ENCODE measurements at places on chromosomes 4 and X. TPM values are rescaled to one million over a fixed set of nuclear protein-coding genes. Genes with fewer than 3 reads are reported as not detected.

DNA sequence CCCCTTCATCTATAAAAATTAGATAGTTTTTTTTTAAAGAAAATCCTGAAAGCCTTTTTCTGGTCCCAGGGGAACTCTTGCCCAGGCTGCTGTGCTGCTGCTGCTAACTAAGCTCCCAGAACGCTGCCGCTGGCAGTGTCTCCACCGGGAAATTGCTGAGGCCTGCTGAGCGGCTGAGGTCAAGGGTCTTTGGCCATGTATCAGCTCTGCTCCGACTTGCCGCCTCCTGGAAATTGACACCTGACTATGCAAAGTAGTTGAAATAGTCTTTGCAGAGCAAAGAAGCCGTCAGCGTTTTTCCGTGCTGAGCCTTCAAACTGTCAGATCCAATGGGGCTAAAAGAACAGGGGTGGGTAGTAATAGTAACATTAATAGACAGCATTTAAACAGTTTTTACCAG, 839 bp downstream of the QDPR start:
- DNase-seq = peak; percentile 13

Gene GAGE2A
- total RNA-seq = not detected

Gene DCAF12L1
- total RNA-seq = not detected

Gene AMER1
- 3.8 TPM for total RNA-seq

- DNase-seq = no peak
Measured at GRCh38 chrX:40834225-40834624, 98.9 kb upstream of the MED14 start.

DNA sequence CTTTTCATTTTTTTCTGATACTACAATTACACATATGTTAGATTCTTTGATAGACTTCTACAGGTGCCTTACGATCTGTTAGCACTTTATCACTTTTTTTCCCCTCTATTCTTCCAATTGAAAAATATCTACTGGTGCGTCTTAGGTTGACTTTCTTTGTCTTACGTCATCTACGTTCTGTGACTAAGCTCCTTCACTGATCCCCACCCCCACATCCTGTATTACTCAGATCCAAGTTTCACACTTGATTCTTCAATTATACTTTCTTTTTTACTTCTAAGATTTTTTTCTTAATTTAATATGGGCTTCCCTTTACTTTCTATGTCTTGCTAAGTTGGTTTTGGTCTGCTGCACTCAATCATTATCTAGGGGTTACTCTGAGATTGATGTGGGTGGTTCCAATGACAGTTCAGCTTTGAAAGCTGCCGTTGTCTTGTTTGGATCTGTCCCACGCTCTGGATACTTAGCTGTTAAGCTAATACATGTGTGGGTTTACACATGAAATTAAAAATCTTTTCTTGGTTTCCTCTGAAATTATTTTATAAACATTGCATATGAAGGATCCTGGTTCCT, 1321.1 kb downstream of the RAPGEF2 start:
- DNase-seq = no peak

Gene ADGRL3
- total RNA-seq = 8.0 TPM

Gene DTHD1
- 5.8 TPM for total RNA-seq

GRCh38 chr4:612052-612748, 13.2 kb upstream of the PDE6B start:
- no peak for DNase-seq

DNA sequence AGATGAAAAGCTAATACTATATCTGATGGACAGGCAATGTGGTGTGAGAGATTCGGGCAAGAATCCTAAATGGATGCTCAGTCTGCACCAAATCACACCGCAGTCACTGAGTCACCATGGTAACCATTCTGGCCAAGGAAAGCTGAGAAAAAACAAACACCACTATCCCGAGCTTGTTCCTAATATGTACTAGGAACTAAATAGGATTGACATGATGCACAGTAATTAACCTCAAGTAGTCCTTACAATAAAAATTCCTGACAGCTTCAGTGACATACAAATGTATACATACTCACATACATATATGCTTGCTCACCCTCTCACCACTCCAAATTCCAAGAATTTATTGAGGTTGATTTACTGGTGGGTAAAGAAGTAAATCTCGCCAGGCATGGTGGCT, 1.1 kb upstream of the RAB40A start:
- DNase-seq = peak; percentile 11

- DNase-seq = peak; percentile 2
Measured at GRCh38 chr4:128983771-128984485, 109.4 kb downstream of the SCLT1 start.

Gene PFKFB1
- total RNA-seq = not detected

- no peak for DNase-seq
Measured at GRCh38 chr4:77613267-77613666, 7.6 kb downstream of the CXCL13 start.

- DNase-seq = peak; percentile 31
Measured at GRCh38 chrX:148609515-148610327, 109.3 kb downstream of the AFF2 start.

DNA sequence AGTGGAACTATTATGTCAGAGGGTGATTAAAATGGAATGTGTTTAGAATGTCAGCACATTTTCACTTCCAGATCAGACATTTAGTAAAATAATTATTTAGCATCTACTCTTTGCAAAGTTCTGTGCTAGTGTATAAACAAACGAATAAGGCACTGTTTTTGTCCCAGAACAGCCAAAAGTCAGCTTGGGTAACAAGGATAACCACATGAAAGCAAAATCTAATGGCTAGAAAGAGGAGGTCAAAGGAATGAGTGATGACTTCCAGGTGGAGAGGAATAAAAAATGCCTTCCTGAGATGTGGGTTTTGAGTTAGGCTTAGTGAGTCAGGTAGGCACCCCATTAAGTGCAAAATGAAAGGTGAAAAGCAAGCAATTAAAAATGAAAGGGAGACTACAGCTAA, 112.6 kb downstream of the ATP10D start:
- DNase-seq = no peak

Gene FGB
- 0.26 TPM for total RNA-seq

Gene MMRN1
- 62.1 TPM for total RNA-seq

DNA sequence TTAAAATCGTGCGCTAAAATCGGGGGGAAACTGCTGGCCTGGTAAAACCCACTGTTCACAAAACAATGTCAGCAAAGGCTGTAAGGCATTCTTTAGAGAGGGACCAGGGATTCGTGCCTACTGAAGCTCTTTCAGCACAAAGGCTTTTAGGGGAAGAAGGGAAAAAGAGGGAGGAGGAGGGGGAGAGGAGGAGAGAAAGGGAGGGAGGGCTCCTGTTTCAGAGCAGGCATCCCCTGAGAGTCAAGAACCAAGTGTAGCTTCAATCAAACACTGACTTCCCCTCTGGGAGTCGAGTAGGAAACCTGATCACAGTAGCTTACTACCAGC, 9.5 kb downstream of the BCOR start:
- no peak for DNase-seq

DNA sequence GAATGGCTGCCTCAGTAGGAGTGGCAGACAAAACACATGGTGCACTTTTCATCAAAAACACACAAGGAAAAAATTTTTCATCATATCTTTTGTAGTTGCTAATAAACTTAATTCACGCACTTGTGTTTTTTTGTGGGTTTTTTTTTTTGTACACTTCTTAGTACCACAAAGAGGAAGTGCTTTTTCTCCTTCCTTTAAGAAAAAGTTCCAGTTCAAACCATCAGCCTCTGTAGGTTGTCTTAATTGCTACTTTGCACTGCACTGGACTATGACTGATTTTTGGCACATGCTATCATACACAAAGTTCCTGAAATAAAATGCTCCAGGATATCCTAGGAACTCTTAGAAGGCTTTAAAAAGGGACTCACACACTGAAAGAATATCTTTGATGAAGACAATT, at the start of gene PHEX:
Gene PHEX, plus strand, starts transcription at position 242 of the 400 bp plus-strand sequence. CDS start 681 bp downstream, outside the sequence.
- DNase-seq = no peak

Gene GPRASP2
- total RNA-seq = 5.0 TPM

Gene FBXL5
- total RNA-seq = 95.3 TPM

DNA sequence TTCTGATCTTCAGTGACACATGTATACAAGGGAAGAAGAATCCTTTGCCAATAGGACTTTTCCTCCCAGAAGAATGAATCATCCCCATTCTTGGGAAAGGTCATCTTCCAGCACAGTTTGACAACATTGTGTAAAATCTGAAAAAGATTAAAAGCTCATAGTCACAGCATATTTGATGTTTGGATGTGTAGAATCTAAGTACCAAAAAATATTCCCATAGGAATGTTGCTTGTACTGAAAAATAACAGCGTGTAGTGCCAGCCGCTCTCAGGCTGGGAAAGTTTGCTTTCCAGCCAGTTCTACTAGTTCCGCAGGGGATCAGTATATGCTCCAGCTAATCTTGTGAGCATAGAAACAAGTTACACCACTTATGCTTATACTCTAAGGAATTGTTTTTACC, 74.7 kb upstream of the IL13RA1 start:
- peak; percentile 33 for DNase-seq

DNA sequence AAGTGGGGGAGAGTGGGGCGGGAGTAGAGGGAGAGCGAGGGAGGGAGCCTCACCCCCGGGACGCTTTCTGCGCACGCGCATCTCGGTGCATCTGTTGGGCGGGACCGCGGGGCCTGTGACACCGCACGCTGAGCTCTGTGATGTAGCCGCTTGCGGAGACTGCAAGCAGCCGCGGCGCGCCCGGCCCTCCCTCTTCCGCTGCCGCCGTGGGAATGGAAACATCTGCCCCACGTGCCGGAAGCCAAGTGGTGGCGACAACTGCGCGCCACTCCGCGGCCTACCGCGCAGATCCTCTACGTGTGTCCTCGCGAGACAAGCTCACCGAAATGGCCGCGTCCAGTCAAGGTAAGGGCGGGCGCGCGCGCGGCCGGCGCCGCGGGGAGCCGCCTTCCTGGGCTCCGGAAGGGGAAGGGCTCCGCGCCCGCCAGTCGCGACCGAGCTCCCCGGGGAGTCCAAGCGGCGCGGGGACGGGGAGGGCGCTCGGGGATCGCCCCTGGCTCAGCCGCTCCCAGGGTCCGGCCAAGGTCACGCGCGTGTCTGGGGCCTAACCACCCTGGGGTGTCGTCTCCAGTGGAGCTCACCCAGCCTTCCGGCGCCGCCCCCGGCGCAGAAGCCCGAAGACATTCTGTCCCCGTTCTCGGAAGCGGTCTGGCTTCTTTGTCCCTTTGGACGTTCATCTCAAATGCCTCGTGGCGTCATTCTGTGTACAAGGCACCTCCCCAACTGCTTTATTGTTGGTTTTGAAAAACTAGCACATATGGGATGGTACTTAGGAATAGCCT, at the start of gene FUNDC2:
Gene FUNDC2, plus strand, starts transcription at position 118 of the 782 bp plus-strand sequence. Its CDS starts 95 bp downstream, at position 213.
- peak; percentile 85 for DNase-seq

DNA sequence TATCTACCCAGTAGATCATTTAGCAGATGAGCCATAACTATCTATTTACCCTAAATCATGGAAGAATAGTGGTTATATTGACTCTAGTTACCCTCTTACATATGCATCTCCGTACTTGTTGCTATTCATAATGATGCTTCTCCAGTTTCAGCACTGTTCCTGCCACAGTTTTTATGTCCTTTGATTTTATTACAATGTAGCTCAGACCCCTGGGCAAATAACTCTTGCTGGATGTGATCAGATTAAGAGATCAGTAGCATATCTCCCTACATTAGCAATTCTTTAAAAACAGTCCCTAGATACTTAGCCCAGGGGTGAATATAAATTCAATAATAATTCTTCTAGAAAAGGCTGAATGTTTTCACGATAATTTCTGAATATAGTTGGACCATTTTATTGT, 696.5 kb downstream of the ADGRL3 start:
- no peak for DNase-seq

GRCh38 chr4:72744103-72744725, 175.2 kb upstream of the ADAMTS3 start:
- DNase-seq = no peak

- peak; percentile 30 for DNase-seq
Measured at GRCh38 chr4:1205586-1206298, 33.4 kb upstream of the SPON2 start.

DNA sequence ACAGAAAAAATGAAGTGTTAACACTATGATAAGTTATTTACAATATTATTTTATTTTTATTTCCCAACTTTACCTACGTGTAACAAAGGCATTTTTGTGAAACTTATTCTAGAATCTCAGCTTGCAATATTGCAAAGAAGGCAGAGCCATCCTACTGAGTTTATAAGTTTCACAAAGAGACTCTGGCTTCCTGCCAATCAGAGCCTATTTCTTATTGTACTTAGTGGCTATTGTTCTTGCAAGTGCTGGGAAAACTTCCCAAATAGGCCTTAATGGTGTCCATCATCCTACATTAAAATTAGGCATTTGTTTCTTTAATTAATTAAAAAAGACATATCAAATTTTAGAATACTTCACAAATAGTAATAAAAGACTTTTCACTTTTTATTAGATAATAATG, 233.2 kb downstream of the EPHA5 start:
- DNase-seq = no peak

GRCh38 chr4:53477636-53478035, 100.2 kb downstream of the FIP1L1 start:
- no peak for DNase-seq

Gene AMBN
- total RNA-seq = not detected

Gene WNK3
- 1.3 TPM for total RNA-seq

DNA sequence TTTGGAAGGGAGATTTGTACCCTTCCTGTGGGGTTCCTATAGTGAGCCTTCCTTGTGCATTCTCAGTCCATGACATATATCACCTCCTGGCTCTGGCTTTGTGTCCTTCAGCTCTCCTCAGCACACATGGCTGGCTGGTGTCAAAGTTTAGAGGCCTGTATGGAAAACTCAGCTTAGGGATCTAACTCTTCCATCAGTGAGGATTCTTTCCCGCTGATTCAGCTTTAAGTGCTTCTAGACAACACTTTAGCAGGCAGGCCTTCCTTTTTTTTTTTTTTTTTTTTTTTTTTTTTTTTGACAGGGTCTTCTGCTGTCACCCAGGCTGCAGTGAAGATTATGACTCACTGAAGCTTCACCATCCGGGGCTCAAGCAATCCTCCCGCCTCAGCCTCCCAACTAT, 84.2 kb downstream of the NPNT start:
- no peak for DNase-seq

- DNase-seq = no peak
Measured at GRCh38 chr4:87745064-87745807, 54.1 kb upstream of the IBSP start.

GRCh38 chrX:2540426-2540947, 39.7 kb upstream of the DHRSX start:
- no peak for DNase-seq

DNA sequence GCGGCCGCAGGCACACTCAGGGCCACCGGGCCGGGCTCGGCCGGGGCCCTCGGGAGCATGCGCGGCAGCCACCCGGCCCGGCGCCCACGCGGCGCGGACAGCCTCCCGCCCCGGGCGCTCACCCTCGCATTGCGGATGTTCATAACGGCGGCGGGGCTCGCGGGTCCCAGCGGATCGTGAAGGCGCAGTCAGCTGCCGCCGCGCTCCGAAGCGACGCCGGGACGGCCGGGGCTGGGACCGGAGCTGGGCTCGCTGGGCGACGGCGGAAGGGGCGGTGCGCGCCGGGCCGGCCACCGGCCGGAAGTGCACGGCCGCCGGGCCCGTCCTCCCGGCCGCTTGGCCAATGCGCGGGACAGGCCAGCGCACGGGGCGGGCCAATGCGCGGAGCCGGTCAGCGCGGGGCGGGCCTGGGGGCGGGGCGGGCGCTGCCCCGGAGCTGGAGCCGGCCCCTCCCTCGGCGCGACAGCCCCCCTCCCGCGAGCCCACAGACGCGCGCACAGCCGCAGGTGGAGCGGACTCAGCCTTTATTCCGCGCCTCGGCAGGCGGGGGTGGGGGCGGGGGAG, at the start of gene NAA10:
Gene NAA10, minus strand, starts transcription at position 276 of the 564 bp plus-strand sequence. Its CDS starts 133 bp downstream, at position 143.
- peak; percentile 70 for DNase-seq

Data from left lung (tissue), 14 donors.